ENCODE measurements at places on chromosomes 2 and 18.

DNA sequence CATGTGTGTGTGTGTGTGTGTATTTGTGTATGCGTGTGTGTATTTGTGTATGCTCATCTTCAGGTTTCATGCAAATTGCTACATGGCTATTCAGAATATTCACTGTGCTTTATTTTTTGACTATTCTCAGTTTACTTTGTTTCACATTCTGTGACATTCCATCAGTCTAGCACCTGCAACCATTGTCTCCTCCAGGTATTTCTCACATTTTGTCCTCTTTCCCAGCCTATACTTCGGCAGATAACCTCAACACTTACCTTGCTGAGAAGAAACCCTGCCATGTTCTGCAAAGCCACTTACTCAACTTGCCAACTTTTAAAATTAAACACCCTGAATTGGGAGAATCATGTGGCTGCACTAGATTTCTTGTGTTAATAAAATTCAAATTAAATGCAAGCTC, 135.4 kb upstream of the REG3A start:
- no peak for DNase-seq

DNA sequence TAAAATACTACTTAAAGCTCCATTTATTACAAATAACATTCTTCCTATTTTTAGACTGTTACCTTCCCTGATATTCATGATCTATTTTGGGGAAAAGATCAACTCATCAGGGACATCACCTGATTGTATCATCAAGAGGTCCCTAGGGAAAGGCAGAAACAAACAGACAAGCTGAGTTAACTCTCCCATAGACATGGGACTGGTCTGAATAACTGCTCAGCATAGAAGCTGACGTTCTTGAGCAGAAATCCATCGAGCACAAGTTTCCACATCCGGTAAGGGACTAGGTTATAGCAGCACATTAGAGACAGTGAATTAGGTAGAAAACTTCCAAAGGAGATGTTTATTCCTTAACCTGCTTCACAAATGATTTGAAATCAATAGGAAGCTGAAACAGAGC, 1100.4 kb upstream of the SLC39A10 start:
- no peak for DNase-seq

DNA sequence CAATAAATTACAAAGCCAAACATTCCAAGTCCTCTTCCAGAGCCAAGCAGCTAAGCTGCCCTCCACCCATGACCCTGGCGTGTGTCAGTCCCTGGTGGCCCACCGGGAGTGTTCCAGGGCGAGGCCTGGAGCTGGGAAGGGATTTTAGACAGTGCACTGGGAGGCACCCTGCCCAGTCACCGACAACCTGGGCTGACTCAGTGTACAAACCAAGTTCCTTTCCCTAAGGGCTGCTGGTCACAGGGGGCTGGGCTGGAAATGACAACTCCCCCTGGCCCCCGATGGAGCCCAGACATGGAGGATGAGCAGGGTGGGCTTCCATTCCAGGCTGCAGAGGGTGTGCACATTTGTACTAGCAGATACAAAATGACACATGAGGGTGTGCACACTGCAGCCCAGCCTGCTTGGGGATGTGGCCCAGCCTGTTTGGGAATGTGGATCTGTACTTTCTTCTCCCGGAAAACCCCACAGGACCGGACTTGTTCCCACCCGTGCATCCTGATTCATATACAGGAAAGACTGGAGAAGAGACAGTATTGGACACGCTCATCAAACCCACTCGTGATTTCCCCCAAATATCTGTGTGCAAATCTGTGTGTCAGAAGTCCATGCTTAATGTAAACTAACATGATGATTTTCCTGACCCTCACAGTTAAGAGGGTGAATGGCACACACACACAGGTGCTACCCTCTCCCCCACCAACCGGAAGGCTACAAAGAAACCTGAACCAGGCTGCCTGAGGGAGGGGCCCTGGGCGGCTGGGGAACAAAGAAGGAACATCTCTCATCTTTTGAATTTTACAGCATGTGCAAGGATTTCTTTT, 58.9 kb downstream of the NDUFA10 start:
- no peak for DNase-seq

GRCh38 chr18:55069497-55069896, 110.2 kb upstream of the CCDC68 start:
- DNase-seq, result no peak

GRCh38 chr2:233443511-233444183, 89.4 kb downstream of the DGKD start:
- no peak for DNase-seq

DNA sequence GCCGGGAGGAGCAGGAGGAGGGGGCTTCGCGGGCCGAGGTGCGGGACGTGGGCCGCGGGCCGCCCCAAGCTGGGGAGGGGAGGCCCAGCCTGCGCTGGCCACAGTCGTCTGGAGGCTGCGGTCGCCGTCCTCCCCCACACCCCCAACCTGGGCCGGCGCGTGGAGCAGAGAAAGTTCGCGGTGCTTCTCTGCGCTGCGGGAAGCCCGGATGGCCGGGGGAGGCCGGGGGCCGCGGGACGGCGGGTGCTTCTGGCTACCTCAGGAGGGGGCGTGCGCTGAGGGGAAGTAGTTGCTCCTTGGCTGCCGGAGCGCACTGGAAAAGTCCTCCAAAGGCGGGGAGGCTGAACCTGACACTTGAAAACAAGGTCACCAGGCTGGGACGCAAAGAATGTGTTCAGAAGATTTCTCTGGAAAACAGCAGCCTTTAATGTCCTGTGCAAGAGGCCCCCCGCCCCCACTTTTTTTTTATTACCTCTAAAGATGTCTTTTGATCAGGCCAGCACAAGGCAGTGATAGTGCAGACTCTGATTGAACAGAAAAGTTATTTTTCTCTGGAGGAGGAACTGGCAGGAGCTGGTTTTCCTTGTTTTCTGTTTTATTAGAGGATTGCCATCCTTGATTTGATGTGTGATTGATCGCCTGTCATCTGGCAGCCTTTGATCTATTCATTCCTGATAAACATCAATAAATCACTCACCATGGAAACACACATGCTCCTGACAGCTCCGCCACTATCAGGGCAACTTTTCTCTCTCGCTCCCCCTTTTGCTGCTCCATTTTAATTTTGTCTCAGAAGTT, 1.6 kb downstream of the TSHZ1 start:
- no peak for DNase-seq

GRCh38 chr2:215880970-215881369, 132.4 kb downstream of the MREG start:
- no peak for DNase-seq

DNA sequence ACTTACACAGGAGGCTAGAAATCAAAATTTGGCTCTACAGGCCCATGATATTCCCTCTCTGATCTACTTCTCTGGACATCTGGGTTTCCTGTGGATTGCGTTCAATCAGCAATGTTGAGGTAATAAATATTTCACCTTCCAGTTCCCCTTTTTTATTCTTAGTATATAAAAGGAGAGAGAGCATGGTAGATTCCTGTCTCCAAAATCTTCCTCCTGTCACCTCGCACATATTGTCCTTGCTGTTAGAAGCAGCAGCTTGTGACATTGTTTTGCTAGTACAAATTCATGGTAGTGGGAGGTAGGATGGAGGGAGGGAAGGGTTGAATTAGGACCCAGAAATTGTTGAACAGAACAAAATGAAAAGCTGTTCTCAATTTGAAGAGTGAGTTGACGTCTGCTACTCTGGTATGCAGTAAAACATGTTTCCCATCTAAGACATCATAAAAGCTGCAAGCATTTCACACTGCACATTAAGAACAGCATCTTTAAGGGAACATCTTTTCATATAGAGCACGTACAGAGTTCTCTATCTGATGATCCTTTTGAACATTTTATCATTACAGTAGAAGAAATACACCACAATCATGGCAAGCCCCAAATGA, 156.4 kb downstream of the RDH14 start:
- no peak for DNase-seq

DNA sequence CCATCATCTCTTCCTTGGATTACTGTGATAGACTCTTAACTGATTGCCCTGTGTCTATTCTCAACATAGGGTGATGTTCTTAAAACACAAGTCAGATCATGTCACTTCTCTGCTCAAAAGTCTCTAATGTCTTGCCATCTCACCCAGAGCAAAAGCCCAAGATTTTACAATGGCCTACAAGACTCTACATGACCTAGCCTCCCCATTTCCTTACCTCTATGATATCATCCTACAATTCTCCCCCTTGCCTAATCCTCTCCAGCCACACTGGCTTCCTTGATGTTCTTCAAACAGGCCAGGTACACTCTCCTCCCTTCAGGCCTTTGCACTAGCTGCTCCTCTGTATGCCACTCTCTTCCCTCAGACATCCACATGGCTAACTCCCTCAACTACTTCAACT, 55.1 kb downstream of the ROCK1 start:
- DNase-seq, result no peak

DNA sequence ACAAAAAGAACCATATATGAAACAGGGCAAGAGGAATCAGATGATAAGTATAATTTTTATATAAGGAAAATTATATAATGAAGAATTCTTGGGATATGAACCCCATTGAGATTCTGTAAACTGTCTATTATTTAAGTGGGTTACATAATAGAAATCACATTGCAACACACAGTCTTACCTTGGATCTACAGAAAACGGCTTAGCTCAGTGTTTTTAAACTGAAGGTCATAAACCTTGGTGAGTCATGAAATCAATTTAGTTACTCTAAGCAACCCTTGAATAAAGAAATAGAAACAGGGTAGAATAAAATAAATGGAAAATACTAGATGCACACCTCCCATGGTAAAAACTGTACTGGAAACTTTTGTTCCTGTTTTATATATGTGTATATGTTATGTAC, 50.7 kb downstream of the METTL8 start:
- DNase-seq, result no peak

- DNase-seq, result no peak
Observed at GRCh38 chr18:413233-413632, 87.3 kb downstream of the COLEC12 start.

DNA sequence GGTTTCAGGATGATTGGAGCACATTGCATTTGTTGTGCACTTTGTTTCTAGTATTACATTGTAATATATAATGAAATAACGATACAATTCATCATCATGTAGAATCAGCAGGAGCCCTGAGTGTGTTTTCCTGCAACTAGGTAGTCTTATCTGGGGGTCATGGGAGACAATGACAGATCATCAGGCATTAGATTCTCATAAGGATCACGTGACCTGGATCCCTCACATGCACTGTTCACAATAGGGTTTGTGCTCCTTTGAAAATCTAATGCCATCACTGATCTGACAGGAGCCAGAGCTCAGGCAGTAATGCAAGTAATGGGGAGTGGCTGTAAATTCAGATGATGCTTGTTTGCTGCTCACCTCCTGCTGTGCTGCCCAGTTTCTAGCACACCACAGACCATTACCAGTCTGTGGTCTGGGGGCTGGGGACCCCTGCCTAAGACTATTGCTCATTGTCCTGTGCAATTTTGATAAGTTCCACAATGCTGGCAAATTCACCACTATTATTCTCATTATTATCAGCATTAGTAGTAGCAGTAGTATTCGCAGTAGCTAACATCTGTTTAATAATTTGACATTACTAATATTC, 428.7 kb upstream of the TNP1 start:
- DNase-seq, result no peak
